ENCODE measurements at places on chromosomes 2 and 18.

DNA sequence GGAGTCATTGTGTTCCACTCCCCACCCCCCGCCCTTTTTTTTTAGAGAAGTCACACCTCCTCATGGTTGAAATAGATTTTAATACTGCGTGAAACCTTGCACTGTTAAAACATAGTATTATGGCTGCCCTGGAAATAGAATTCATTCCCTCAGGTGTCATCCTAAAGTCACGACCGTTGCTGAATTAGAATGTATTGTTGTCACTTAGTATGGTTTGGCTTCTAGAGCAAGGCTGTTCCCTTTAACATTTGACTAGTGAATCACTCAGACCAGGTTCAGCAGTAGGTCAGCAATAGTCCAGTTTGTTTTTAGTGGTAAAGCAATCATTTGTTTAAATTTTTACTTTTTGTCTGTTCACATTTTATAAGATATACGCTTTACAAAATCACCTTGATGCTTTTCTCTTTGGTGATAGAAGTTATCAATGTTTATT is 1.2 kb downstream of the BABAM2 start:
- DNase-seq, result no peak

GRCh38 chr18:10490401-10491165 is 35.2 kb upstream of the NAPG start:
- peak; percentile 63 for DNase-seq

DNA sequence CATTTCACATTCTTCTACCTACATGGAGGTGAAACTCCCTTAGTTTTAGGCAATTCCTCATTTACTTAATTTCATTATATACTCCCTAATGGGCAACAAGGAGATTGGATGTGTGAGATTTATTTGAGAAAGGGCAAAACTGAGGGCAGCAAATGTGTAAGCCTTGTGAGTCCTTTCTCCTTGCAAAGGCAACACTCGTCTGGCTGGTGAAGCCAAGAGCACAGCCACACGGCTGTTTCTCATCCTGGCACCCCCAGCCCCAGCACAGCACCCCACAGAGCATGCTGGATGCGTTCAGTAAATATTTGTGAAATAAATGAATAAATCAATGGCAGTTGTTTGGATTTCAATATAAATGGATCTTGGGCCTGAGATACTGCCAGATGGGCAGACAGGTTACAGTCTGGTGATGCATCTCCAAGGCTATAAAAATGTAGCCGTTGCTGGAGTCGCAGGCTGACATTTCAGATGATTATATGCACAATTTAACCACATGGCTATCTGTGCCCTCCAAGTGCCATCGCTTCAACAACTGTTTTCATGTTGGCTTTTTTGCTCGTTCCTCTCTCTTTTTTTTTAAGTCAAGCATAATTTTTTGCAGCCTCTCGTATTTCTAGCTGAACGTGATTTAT is 154.1 kb upstream of the REV1 start:
- DNase-seq, result no peak

GRCh38 chr18:45538444-45538843 is 76.8 kb upstream of the SLC14A2 start:
- DNase-seq, result peak; percentile 28

- no peak for DNase-seq
Measured at GRCh38 chr2:128262315-128263253, 56.1 kb downstream of the HS6ST1 start.

GRCh38 chr18:63562284-63562683 is 20.1 kb downstream of the SERPINB12 start:
- no peak for DNase-seq

DNA sequence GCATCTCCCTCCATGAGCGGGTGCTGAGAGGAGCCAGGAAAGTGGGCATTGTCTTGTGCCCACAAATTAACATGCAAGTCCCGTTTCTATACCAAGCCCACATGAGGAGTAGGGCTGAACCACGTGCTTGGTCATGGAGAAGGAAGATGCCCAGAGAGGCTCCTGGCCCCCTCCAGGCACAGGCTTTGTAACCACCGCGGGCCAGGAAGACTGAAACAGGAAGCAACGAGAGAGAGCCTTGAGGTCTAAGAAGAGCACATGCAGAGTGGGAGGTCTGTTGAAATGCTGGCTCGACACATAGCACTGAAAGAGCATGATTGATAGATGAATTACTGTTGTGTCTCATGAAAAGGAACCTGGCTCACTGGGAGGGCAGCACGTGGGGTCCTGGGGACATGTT is 36.3 kb downstream of the VWA3B start:
- DNase-seq, result peak; percentile 85

DNA sequence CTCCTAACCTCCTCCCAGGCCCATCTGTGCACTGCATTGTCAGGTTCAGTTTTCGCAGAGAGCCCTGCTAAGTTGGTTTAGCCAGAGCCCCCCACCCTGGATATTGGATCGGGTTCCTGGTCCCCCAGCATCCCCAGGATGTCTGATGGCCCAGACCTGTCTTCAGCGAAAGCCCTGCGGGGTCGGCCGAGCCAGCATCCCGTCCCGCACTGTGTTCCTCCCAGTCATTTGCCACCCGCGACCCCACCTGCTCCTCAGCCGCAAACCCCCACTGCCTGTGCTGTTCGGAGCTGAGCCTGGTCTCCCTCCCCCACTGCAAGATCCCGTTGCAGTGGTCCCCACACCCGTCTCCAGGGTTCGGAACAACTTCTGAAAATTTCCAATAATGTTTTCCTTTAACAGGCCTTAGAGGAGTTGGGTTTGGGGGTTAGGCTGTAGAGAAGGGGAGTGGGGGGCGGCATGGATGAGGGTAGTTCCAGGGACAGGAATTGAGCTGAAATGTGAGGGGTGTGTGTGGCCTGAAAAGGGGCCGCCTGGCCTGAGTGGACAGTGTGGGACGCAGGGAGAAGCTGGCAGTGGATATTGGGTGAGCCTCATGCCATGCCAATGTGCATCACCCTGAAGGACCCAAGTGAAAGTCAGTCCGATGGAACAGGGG is 1.6 kb upstream of the COPS9 start:
- DNase-seq, result no peak

GRCh38 chr2:9867881-9868280 is 24.6 kb downstream of the TAF1B start:
- no peak for DNase-seq

- no peak for DNase-seq
Measured at GRCh38 chr2:171745141-171745540, 57.9 kb downstream of the DYNC1I2 start.

DNA sequence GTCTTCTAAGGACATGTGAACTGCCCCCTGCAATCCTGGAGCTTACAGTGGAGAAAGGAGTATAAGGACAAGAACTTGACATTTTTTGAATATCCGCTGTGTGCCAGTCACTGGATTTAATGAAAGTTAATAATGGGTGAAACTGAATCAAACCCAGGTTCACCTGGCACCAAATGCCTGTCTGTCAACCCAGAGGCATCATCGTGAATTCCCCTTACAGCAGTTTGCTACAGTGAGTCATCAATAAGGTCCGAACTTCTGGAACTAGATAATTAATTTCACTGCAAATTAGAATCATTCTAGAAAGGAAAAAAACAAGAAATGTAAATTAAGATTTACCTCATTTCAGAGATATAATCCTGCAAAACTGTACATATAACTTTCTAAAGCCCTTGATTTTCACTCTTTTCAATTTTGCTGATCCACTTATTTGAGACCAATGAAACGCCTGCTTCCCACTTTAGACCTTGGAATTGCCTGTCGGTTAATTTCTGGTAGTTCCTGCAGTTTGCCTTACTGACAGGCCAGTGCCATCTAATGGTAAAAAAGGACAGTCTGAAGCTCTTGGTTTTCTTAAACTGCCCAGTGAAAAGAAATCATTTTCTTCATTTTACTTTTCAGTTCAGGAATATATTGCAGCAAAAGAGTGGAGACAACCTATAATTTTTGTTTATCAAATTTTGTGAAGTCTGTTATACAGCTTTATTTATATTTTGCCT is 8.2 kb downstream of the DSG2 start:
- DNase-seq, result no peak

GRCh38 chr2:103464831-103465230 is 703.0 kb downstream of the TMEM182 start:
- no peak for DNase-seq

- no peak for DNase-seq
Measured at GRCh38 chr2:20656561-20656960, 5.7 kb upstream of the HS1BP3 start.

GRCh38 chr2:4938206-4938605 is 754.0 kb upstream of the SOX11 start:
- no peak for DNase-seq

DNA sequence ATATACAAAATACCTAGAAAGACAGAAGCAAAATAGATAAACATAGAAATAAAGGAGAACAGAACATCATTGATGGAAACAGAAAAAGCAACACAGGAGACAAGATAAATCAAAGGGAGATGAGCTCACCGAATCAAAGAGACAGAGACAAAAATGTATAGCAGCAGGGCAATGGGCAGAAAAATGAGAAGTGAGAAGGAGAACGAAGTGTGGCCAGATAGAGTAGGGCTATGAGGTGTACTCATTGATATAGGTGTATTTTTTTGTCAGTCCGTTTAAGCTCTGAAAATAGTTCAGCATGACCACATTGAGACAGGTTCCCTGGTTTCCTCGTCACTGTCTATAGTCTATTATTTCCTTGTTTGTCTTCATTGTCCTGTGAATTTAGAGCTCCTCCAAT is 55.1 kb downstream of the SP100 start:
- DNase-seq, result no peak

DNA sequence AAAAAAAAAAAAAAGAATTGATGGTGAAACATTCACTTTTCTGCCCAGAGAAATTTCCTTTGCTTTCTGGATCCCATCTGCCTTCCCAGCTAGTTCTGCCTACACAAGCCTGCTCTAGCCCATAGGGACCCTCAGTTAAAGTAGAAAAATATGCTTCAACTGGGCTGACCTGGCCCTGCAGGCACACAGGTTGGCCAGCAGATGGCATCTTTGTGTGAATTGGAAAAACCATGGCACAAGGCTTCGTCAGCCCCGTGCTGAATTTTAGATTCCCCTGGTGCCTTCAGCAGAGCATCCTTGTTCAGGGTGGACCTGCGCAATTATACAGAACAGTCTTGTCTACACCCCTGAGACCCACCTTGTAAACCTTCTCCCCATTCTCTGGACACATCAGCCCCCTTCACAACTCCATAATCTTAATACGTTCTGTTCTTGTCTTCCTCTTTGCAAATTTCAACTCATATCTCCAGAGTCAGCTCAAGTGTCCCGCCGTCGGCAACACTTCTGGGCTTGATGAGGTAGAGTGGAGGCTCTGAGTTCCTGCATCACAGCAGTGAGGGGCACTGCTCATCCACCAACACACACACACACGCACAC is 114.5 kb downstream of the INSIG2 start:
- DNase-seq, result peak; percentile 52

DNA sequence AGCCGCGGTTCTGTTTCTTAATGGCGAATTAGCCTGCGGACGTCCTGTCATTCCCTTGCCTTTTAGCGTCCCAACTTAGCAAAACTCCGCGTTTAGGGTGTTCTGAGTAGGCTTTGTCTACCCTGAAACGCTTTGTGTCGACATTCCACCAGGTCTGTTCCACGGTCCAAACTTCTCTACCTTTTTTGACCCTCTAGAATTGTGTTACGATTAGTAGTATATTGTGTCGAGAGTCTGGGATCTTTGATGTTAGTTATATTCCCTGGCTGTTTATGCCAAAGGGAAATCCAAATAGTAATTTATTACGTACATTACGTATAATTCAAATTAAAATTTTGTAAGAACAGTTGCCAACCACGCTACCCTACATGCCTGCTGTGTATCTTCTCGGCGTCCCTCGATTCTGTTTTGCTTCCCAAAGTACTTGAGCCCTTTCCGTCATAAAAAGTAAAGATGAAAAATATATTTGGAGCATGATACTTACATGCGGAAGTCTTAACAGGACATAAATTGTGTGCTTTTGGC is 495 bp upstream of the TTC32 start:
- DNase-seq, result peak; percentile 31

- no peak for DNase-seq
Measured at GRCh38 chr2:128452536-128453530, 134.2 kb upstream of the HS6ST1 start.

DNA sequence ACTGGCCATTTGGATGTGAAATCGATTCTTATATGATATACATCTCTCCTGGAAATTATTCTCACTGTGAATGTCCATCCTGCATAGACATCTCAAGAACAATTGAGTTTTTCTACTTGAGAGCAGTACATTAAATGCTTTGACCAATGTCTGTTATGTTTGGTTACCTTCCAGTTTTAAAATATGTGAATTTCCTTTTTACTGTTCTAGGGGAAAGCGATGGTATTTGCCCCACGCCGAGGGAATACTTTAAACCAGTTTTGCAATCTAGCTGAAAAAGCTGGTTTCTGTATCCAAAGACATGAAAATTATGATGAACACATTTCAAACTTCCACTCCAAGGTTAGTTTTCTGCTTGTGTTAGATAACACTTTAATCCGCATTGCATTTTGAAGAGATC is 175.3 kb upstream of the SIX3 start:
- no peak for DNase-seq

DNA sequence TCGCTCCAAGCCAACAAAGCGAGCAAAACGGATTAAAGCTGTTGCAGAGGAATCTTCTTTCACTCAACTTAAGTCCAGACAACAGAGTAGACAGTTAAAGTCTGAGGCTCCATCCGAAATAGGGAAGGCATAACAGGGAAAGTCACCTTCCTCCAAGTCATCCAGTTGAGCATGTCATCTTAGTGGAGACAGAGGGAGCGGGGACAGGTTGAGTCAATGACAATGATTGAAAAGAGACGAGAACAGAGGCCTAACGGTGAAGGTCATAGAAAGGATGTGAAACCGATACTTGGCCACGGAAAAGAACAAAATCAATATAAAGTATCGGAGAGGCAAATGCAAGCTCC is 455 bp downstream of the C18orf32 start:
- DNase-seq, result peak; percentile 50

- peak; percentile 67 for DNase-seq
Measured at GRCh38 chr2:174603280-174603679, 5.7 kb upstream of the WIPF1 start.

DNA sequence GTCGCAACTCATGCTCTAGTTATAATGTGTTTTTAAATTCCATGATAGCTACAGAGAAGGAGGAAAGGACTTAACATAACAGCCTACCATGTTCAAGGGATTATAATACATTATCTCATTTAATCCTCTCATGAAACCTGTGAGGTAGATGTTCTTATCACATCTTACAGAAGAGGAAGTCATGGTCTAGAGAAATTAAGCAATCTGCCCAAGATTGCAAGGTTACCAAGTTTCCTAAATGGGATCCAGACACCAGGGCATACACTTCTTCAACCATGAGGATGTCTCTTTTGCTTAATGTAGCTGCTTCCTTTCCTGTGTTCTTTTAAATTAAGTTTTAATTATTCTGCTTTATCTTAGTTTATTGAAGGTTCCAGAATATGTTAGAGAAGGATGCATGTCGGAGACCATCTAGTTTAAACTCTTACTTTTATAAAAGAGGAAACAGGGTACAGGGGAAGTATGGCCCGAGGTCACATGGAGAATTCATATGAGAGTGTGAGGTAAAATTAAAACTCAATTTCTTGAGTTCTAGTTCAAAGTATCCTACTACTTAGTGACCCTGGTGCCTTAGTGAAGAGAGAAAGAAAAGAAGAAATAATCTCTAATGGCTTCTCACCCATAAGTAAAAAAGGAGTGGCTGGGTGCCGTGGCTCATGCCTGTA is 3.6 kb upstream of the IL1A start:
- DNase-seq, result peak; percentile 89

- no peak for DNase-seq
Measured at GRCh38 chr2:232386740-232387450, 8.3 kb downstream of the ALPP start.
